ENCODE measurements at places on chromosomes 12 and 14. TPM values are rescaled to one million over a fixed set of nuclear protein-coding genes. Genes with fewer than 3 reads are reported as not detected.

Gene KRT81
- 0.19 TPM for total RNA-seq

Gene CD163
- not detected for total RNA-seq

Gene CD163L1
- total RNA-seq: 0.38 TPM

Gene NDUFB1
- 389 TPM for total RNA-seq

Gene PCED1B
- total RNA-seq: 11.0 TPM

Gene SALL2
- total RNA-seq: 1.2 TPM

Gene C12orf50
- total RNA-seq: not detected

Gene PRH2
- not detected for total RNA-seq

Gene TMEM179
- total RNA-seq: not detected

Gene ADSS1
- 0.91 TPM for total RNA-seq

Gene FOXN4
- total RNA-seq: not detected

Gene KLRC3
- not detected for total RNA-seq

Gene TCTN1
- total RNA-seq: 13.5 TPM

Gene SDR9C7
- 0.31 TPM for total RNA-seq

Gene CLEC1B
- not detected for total RNA-seq

Gene SLC8B1
- total RNA-seq: 21.9 TPM

Gene DIABLO
- total RNA-seq: 75.4 TPM

Gene LRRK2
- 0.39 TPM for total RNA-seq

Gene OR6C76
- not detected for total RNA-seq

Gene CCDC177
- not detected for total RNA-seq

Gene TAS2R7
- total RNA-seq: not detected

Gene INSM2
- total RNA-seq: not detected

Gene KRT74
- total RNA-seq: not detected

Gene C12orf54
- total RNA-seq: 2.5 TPM

Gene GON7
- total RNA-seq: 12.3 TPM

Gene MMP19
- 3.8 TPM for total RNA-seq

Gene ACRBP
- 0.16 TPM for total RNA-seq

Gene DBX2
- not detected for total RNA-seq

Gene RITA1
- 28.9 TPM for total RNA-seq

Gene MYF5
- not detected for total RNA-seq

Gene ACOT6
- total RNA-seq: not detected

Gene SYNDIG1L
- not detected for total RNA-seq

Gene CRIP2
- total RNA-seq: 141 TPM

Gene SLC41A2
- total RNA-seq: 1.7 TPM

Gene PAPLN
- total RNA-seq: 0.99 TPM

Gene FAM222A
- total RNA-seq: 0.72 TPM

Gene PPP1R36
- 1.8 TPM for total RNA-seq

Gene SLC6A13
- not detected for total RNA-seq

Gene OR4L1
- total RNA-seq: not detected

Gene RPGRIP1
- total RNA-seq: not detected

Gene SLC35F4
- total RNA-seq: not detected

Gene DEPDC4
- total RNA-seq: 0.62 TPM

Gene KLRD1
- not detected for total RNA-seq

Gene COQ10A
- 4.8 TPM for total RNA-seq

Gene PLEKHD1
- total RNA-seq: not detected

Gene ZC2HC1C
- not detected for total RNA-seq
